ENCODE measurements at places on chromosomes 6 and 20. TPM values are rescaled to one million over a fixed set of nuclear protein-coding genes. Genes with fewer than 3 reads are reported as not detected.

DNA sequence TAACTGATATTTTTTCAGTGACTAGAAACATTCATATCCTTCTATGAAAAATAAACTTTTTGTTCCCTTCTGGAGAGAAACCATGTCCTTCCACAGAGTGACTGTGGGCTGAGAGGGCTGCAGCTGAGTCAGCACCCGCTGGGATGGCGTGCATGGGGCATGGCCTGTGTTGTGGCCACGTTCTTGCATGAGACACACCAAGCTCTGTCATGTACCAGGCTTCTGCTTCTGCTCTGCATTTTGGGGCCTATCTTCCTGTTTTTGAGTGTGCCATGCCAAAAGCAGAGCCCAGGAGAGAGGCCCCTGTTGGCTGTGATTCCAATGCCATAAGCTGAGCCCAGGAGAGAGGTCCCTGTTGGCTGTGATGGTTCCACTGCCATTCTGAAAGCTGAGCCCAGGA lies 10.8 kb downstream of the APMAP start:
- no peak overlapping the region for H3K4me3 ChIP-seq
- peaks cover 3% of the 10 kb centered on the region for H3K4me1 ChIP-seq
- H3K27ac ChIP-seq: no peak overlapping the region
- no peak for DNase-seq

DNA sequence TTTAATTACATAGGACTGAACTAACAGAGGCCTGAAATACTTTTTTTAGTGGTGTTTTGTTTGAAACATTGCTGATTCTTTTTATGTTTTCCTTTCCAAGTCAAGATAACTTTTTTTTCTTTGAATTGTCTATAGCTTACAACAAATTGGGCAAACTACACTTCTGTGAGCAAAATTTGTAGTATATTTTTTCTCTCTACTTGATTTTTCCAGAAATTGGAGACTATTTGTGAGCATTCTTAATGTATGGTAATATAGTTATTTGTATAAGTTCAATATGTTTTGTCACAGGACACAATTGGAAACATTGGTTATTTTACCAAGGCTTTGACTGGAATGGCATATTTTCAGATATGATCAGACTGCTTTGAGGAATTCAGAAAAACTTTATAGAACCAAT lies 216.5 kb downstream of the SYNE1 start:
- no peaks in the 10 kb centered on the region for H3K27me3 ChIP-seq
- no peak overlapping the region for H3K27ac ChIP-seq
- H3K4me1 ChIP-seq: no peaks in the 10 kb centered on the region

DNA sequence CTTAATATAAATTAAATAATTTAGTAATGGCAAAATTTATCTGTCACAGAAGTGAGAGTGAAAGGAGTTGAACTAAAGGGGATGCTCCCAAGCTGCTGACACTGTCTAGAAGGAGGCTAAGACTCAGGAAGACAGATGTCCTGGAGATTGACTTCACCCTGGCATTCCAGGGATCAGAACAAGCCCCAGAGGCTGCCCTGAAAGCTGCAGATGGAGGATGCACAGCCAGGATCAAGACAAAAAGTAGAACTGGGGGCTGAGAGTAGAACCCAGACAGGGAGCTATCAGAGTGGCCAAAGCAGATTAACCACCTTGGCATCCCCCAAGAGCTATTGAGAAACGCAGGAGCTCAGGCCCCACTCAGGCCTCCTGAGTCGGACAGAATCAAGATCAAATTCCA lies 189.2 kb upstream of the PLCB4 start:
- no peaks in the 10 kb centered on the region for H3K27me3 ChIP-seq
- no peak for DNase-seq
- no peak overlapping the region for H3K27ac ChIP-seq
- no peaks in the 10 kb centered on the region for H3K36me3 ChIP-seq

DNA sequence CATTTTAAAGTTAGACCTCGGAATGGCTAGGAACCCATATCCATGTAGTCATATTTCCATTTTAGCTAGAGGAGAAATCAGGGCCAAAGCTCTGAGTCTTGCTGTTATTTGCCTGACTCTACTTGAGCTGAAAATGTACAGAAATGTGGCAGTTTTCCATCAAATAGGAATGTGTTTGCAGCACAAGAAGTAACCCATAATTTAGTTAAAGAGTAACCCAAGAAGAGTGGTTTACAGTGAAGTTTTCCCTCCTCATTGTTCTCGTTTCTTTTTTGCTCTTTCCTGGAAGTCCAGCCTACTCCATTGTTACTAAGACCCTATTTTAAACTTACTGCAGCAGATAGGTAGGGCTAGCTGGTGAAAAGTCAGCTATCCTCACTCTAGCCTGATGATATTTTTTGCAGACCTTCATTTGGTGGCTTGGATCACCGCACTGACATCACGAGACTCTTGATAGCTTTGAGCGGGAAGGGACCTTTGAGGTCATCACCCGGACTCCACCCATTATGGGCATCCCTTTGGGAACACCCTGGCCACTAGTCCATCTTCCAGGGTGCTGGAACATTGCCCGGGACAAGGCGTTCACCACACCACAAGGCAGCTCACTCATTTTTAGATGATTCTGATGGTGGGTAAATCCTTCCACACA lies 28.0 kb upstream of the ADGRF5 start:
- DNase-seq: no peak

- H3K36me3 ChIP-seq: no peaks in the 10 kb centered on the region
- H3K27me3 ChIP-seq: no peaks in the 10 kb centered on the region
- DNase-seq: no peak
- H3K4me3 ChIP-seq: no peak overlapping the region
- H3K27ac ChIP-seq: no peak overlapping the region
Measured at GRCh38 chr6:86511962-86512361, 425.4 kb upstream of the HTR1E start.

Gene HAO1
- total RNA-seq: not detected

GRCh38 chr6:109701774-109702173 lies 10.7 kb downstream of the FIG4 start:
- no peaks in the 10 kb centered on the region for H3K27me3 ChIP-seq
- peaks cover 6% of the 10 kb centered on the region for H3K4me1 ChIP-seq
- H3K27ac ChIP-seq: no peak overlapping the region
- no peak for DNase-seq
- no peak overlapping the region for H3K4me3 ChIP-seq

Gene TUBE1
- 27.3 TPM for total RNA-seq

DNA sequence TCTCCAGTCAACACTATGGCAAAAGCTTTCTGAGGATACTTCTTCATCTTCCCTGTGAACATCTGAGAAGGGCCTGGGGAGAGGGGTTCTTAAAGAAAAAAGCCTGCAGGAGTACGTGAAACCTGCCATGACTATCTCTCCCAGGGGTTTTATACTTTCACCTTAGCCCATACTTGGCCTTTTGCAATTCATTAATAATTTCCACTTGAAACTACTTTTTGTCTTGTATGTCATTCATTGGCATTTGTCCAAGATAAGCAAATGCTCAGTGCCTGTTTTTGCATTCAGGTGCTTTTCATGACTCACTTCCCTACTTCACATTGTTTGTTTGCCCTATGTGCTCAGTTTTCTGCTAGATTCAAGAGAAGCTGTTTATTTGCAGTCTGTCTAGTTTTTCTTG lies 580.3 kb upstream of the GJE1 start:
- no peaks in the 10 kb centered on the region for H3K4me1 ChIP-seq
- no peak for DNase-seq
- H3K27ac ChIP-seq: no peak overlapping the region
- H3K27me3 ChIP-seq: no peaks in the 10 kb centered on the region
- no peaks in the 10 kb centered on the region for H3K36me3 ChIP-seq

Gene OPRM1
- total RNA-seq: not detected

DNA sequence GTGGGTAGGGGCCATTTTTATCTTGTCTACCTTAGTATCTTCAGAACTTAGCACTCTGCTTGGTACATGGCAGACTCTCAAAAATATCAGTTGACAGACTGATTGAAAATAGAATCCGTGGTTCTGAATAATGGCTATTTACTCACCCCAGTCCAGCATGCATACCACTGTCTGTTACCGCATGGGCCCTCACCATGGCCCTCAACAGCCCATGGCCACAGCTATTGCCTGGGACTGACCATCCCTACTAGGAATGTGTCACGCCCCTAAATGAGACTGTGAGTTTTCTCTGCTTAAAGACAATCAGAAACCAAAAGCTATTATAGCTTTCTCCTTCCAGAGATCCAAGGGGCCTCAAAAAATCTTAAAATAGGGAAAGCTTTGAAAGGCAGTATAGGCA lies 207.7 kb downstream of the ATXN1 start:
- H3K4me1 ChIP-seq: peaks cover 9% of the 10 kb centered on the region
- no peaks in the 10 kb centered on the region for H3K27me3 ChIP-seq
- no peak overlapping the region for H3K4me3 ChIP-seq

Gene PRR3
- 4.2 TPM for total RNA-seq

Gene BFSP1
- 3.0 TPM for total RNA-seq

Gene SLC16A10
- 32.4 TPM for total RNA-seq

DNA sequence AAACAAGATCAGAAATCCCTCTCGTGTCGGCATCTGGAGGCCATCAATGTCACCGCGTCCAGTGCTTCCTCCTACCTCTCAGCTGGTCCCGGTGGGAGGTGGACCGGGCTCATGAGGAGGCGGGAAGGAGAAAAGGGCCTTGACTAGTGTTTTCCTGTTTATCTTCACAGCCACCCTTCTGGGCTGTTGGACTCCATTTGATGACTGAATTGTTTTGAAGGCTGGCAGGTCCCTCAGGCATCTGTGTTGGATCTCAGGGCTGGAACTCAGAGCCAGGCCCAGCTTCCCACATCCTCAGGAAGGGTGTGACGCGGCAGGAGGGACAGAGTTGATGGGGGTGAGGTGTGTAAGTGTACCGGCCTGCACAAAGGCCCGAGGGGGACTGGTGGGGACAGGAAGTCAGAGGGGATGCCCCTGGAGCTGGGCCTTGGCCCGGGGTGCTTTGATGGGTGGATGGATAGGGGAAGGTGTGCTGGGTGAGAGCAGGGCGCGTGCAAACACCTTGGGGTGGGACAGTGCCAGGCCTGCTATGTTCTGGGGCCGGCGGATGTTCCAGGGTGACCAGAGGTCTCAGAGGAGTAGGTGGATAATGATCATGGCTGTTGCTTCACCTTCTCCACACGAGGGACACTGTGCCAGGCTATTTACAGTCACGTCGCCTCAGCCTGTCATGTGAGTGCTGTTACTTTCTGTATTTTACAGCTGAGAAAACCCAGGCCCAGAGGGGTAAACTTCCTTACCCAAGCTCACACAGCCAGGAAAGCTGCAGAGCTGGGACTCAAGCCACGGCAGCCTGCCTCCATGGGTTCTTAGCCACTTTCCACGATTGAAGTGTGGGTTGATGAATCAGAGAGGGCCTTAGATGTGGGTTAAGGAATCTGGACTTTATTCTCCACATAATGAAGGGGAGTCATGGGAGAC lies 17.9 kb upstream of the CHMP4B start:
- no peaks in the 10 kb centered on the region for H3K36me3 ChIP-seq
- no peaks in the 10 kb centered on the region for H3K4me1 ChIP-seq
- no peaks in the 10 kb centered on the region for H3K27me3 ChIP-seq
- H3K4me3 ChIP-seq: no peak overlapping the region
- DNase-seq: no peak
- H3K27ac ChIP-seq: no peak overlapping the region

- H3K4me1 ChIP-seq: no peaks in the 10 kb centered on the region
- DNase-seq: no peak
Measured at GRCh38 chr6:119966484-119966883, 616.9 kb upstream of the MAN1A1 start.

Gene BCKDHB
- total RNA-seq: 14.1 TPM

GRCh38 chr6:13439644-13440043 lies 47.8 kb downstream of the GFOD1 start:
- no peak for DNase-seq
- no peaks in the 10 kb centered on the region for H3K4me1 ChIP-seq
- H3K4me3 ChIP-seq: no peak overlapping the region
- H3K36me3 ChIP-seq: no peaks in the 10 kb centered on the region

DNA sequence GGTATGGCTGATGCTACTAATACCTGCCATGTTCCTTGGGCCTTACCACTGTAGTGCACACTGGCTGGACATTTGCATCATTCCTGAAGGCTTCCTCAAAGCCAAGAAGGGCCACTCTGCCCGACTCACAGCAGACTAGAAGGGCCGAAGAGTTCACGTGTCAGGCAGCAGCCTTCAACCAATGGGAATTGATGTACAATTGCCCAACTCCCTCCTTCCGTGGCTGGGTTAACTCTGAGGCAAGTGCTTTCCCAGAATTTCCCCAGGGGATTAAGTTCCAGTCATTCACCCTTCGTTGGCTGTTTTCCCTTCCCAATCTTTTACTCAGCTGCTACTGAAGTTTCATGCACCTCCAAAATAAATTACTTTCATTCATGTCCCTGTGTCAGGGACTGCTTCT lies 29.8 kb downstream of the PSMB9 start:
- H3K4me3 ChIP-seq: no peak overlapping the region
- no peak for DNase-seq
- no peak overlapping the region for H3K27ac ChIP-seq
- no peaks in the 10 kb centered on the region for H3K27me3 ChIP-seq
- no peaks in the 10 kb centered on the region for H3K36me3 ChIP-seq

Gene GNMT
- total RNA-seq: 3.3 TPM

Gene FABP7
- total RNA-seq: not detected

- H3K4me1 ChIP-seq: no peaks in the 10 kb centered on the region
- H3K27ac ChIP-seq: no peak overlapping the region
- no peak overlapping the region for H3K4me3 ChIP-seq
- no peak for DNase-seq
Measured at GRCh38 chr6:82507112-82507511, 143.5 kb downstream of the TPBG start.

- no peak overlapping the region for H3K27ac ChIP-seq
- no peaks in the 10 kb centered on the region for H3K36me3 ChIP-seq
- no peaks in the 10 kb centered on the region for H3K4me1 ChIP-seq
- no peaks in the 10 kb centered on the region for H3K27me3 ChIP-seq
- no peak for DNase-seq
Measured at GRCh38 chr6:74554041-74554440, 651.8 kb downstream of the COL12A1 start.

- peak overlapping the region; percentile 99 for H3K4me3 ChIP-seq
- H3K27ac ChIP-seq: peak overlapping the region; percentile 98
- no peaks in the 10 kb centered on the region for H3K36me3 ChIP-seq
- H3K4me1 ChIP-seq: peaks cover 18% of the 10 kb centered on the region
Measured at GRCh38 chr20:53592992-53593465, 610 bp downstream of the ZNF217 start.

DNA sequence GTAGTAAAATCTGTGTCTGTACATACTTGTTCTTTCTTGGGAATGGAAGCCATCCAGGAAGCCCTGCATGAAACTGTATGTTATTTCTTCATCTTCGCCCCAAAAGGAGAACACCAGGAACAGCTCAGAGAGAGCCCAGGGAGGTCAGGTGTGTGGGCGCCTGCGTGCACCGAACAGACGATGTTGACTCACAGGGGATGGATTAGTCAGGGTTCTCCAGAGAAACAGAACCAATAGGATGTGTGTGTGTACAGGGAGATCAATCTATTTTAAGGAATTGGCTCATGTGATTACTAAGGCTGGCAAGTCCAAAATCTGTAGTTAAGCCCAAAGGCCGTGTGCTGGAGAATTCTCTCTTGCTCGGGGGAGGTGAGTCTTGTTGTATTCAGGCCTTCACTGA lies 45.7 kb downstream of the RNASET2 start:
- no peaks in the 10 kb centered on the region for H3K4me1 ChIP-seq
- no peaks in the 10 kb centered on the region for H3K27me3 ChIP-seq
- no peak overlapping the region for H3K27ac ChIP-seq
- no peak overlapping the region for H3K4me3 ChIP-seq

Gene ZNF311
- total RNA-seq: 0.27 TPM

Data from thoracic aorta (tissue), 2 donors.